ENCODE measurements at places on chromosomes 13 and 19.
A peak's percentile ranks its signal among the peaks of the same experiment; 100 is the strongest.

DNA sequence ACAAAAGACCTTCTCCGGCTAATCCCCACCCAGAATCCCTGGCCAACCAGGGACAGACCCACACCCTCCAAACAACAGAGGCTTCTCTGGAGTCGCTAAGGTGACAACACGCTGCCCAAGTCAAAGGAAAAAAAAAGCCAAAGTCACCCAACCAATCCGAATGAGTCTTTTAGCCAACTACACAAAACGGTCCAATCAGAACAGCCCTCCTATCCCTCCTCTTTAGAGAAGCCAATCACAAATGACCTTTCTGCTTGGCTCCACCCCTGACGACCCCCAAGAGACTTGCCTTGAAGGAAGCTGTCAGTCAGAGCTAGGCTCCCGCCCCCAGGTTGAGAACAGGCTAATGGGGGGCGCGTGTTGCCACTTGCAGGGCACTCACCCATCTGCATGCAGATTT is 6.6 kb upstream of the FBXW9 start:
- no peak for DNase-seq

DNA sequence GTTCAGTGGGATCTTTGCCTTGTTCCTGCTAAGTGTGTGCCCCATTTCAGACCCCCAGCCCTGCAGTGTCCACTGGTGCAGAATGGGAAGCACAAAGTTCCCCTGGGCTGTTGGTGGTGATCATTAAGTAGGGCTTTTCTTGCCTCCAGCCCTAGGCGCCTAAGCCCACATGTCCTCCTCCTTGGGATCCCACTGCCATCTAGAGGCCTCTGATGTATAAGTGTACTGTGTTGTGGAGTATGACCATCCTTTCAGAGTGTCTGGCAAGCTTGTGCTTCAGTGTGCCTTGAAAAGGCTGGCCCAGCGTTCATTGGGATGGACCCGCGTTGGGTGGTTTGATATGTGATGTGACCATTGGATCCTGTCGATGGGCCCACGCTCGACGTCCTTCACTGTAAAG is 71.2 kb downstream of the WASF3 start:
- DNase-seq, result no peak

GRCh38 chr19:38132781-38133180 is 91.2 kb downstream of the DPF1 start:
- DNase-seq, result no peak

DNA sequence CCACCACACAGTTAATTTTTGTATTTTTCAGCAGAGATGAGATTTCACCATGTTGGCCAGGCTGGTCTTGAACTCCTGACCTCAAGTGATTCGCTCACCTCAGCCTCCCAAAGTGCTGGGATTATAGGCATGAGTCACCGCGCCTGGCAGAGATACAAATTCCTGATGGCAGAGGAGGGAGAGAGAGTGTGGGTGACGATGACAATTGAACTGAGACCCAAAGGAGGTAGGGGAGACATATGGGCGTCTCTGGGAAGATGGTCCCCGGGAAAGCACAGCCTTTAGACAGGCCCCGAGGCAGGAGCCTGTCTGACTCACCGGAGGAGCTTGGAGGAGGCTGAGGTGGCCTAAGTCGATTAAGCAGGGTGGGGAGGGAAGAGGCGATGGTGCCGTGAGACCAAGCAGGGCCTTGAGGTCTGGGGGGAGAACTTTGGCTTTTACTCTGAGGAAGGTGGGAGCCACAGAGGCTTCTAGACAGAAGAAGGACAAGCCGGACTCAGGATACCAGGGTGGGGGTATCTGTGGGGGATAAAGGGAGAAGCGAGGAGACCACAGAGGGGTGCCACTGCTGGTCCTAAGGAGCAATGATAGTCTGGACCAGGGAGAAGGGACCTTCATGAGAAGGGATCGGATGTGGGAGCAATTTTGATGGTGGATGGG is 38.2 kb downstream of the ARRDC2 start:
- no peak for DNase-seq

DNA sequence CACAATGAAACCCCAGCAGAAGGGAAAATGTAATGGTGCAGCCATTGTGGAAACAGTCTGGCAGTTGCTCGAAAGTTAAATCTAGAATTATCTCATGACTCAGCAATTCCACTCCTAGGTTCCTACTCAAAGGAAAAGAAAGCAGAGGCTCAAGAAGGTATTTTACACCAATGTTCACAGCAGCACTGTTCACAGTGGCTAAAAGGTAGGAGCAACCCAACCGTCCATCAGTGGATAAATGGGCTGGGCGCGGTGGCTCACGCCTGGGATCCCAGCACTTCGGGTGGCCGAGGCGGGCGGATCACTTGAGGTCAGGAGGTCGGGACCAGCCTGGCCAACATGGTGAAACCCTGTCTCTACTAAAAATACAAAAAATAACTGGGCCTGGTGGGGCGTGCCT is 25.9 kb downstream of the ZFR2 start:
- DNase-seq, result no peak

DNA sequence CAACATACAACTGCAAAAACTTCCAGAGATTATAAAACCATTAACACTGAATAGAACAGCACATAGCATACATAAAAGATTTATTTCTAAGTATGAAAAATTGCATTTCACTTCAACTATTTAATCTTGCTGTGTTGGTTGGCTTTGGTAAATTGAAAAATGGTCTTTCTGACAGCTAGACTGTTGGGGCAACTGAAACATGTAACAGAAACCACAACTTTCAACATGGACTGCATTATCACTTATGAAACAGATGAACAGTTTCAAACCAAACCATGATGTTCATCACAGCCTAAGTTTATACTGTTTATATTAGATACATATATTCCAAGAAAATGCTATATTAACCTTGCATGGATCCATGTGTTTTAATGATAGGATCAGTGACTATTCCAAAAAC is 324.1 kb upstream of the PCDH9 start:
- DNase-seq, result no peak

- no peak for DNase-seq
These were observed 1438.6 kb downstream of the UQCRFS1 start for GRCh38 chr19:27774337-27774736.

DNA sequence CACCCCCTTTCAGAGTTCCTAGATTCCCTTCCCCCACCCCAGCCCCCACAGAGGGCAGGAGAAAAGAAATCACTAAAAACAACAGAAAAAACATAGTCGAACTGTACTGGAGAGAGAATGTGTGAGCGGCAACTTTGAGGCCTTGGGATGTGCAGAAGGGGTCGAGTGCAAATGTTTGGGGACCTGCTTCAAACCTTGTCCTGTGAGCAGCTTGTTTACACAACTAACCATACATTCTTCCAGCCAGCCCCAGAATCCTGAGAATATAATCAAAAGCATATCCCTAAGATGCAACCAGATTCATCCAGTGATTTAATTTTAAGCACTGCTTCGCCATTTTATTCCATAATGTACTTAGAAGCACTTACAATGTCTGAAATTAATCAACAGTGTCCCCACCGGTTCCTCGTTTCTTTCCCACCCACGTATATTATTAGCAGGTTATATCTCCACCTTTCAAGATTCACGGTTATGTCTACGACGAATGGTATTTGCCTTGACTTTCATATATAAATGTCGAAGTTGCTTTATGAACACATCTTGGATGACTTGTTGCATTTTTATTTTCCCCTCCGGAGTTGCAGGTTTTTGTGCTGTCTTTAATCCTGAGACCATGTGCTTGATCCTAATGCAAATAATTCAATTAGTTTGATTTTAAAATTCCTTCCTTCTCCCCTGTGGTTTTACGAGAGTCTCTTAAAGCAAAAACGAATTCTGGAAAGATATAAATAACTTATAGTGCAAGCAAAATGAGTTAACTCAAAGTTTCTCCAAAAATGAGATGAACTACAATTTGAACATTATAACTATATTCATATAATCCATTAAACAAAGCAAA is 107.6 kb downstream of the ZIC5 start:
- no peak for DNase-seq

DNA sequence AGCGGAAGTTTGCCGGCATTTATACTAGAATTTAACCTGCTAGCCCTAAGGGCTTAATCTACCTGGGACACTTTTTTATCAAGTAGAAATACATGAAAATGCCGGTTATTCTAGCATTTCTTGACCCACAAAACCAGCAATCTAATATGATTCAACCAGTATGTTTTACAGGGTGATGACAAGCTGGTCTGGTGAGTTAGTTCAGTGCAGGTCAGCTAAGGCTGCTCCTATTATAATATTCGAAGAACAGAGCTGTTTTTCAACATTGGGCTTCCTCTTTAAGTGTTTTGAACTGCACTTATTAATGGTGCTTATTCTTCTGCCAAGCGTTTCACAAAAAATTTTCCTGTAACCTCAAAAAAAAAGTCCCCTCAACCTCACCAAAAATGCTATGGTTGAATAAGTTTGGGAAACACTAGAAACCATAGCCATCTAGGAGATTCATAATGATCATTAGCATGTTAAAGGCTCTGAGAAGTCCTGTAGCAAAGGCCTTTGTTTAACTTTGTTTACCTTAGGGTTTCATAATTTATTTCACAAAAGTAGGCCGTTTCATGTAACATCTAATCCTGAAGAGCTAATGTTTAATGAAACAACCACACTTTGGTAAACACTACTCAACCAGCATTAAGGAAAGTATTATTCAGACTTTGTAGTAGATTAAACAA is 526.6 kb downstream of the KLF12 start:
- no peak for DNase-seq

DNA sequence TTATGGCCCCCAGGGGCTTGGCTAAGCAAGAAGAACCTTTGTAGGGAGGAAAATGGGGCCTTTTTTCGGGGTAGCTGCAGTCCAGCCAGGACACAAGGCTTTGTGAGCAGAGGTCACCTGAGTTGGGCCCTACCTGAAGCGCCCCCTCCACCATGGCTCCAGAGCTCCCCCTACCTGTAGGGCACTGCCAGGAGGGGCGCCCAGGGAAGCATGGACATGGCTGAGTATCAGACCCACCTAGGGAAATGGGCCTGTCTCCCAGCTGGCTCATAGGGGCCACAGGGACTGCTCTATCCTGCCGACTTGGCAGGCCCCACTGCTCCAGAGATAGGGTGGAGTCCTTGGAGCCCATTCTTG is 9.0 kb upstream of the CEBPA start:
- DNase-seq, result no peak

DNA sequence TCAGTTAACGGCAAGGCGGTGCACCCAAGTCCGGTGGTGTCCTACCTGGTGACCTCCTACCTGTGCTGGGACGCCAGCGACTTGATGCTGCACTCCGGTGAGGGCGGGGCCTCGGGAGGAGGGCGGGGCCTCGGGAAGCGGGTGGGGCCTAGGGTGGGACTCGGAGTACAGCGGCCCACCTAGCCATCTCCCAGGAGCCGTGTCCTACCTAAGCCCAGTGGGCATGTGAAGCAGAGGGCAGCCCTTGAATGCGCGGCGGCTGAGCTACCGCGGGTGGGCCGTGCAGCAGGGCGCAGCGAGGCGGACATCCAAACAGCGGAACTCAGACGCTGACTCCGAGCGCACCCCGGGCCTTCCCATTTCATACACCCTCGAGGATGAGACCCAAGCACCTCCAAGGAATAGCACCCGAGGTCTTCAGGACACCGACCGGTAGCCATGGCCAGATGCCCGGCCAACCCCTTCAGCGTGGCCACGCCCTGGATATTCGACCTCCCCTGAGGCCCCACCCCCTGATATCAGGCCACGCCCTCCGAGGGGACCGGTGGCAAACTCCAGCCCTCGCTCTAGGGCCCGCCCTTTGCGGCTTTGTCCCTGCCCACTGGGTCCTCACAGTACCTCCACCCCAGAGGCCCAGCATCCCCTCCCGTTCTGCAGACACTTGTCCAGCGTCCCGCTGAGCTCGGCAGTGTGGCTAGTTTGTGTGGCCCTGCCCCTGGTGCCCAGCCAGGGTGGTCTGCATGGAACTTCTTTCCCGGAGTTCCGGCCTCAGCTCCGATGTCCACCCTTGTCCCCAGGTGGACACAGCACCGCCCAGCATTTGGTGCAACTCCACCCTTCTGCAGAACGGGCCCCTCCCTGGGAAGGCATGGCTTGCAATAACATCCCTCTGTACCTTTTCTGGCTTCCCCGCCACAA is 5.4 kb downstream of the KLK1 start:
- DNase-seq, result peak; percentile 48

- no peak for DNase-seq
These were observed 17.2 kb downstream of the CCDC97 start for GRCh38 chr19:41327076-41327575.

GRCh38 chr13:113292021-113292862 is 4.8 kb upstream of the LAMP1 start:
- no peak for DNase-seq

- DNase-seq, result no peak
These were observed 636.1 kb upstream of the GPC6 start for GRCh38 chr13:92590503-92590908.

DNA sequence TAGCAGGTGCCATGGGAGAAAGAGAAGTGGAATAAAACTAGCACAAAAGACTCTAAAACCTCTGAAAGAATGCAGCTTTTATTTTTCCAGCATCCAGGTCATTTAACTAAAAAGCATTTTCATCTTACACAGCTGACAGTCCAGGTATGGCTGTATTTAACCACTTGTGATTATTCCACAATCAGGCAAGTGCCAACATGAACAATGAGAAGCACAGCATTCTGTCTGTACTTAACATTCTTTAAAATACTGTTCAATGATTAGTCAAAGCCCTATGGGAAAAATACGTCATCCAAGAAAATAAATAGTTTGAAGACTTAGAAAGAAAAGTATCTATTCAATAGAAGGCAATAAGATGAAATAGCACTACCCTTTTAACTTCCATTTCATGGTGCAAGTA is 246.9 kb downstream of the LIG4 start:
- no peak for DNase-seq
